ENCODE measurements at places on chromosomes 1 and 21.

DNA sequence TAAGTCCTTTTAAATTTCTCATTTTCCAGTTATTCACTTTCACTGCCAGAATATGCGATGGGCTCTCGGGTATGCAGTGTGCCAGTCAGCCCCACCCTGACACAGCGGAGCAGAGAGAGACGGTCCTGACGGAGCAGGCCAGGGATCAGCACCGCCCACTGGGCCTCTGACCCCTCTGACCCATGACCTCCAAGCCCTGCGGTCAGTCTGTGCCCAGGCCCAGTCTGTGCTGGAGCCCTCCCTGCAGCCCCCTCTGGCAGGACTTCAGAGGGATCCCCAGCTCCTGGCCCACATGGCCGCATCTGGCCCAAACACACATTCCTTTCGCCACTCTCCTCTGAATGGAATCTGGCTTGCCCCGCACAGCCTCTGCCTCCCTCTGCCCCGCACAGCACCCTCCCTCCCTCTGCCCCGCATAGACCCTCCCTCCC, 43.4 kb upstream of the COL6A2 start:
- no peak for DNase-seq

DNA sequence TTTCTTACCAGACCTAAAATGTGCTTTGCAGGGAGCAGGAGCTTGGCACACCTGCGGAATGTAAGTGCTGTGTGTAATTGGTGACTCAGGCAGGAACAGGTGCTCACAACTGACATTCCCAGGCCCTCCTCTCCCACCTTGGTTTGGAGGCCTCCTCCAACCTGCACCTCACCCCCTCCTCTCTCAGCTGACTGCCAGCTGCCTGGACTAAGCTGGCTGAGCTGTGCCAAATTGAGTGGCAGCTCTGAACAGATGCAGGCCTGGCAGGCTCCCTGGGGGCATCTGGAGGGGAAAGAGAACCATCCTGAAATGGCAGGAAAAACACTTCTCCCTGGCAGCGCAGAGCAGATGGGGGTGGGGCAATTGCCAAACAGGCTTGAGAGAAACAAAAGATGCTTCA, 91.7 kb upstream of the PGBD5 start:
- no peak for DNase-seq

- peak; percentile 37 for DNase-seq
Measured at GRCh38 chr1:22470227-22470626, 18.6 kb downstream of the ZBTB40 start.

- peak; percentile 53 for DNase-seq
Measured at GRCh38 chr1:167905671-167906070, 8.3 kb downstream of the ADCY10 start.

GRCh38 chr21:40120940-40121575, 253.8 kb downstream of the PCP4 start:
- DNase-seq: peak; percentile 23
